ENCODE measurements at places on chromosomes 7 and 10. TPM values are rescaled to one million over a fixed set of nuclear protein-coding genes. Genes with fewer than 3 reads are reported as not detected.

NODAL gene
- total RNA-seq = not detected

ZNF22 gene
- total RNA-seq = 22.4 TPM

CDC14C gene
- total RNA-seq = not detected

SPDYE16 gene
- not detected for total RNA-seq

TMEM225B gene
- 1.5 TPM for total RNA-seq

HOXA2 gene
- total RNA-seq = 6.5 TPM

IDI2 gene
- not detected for total RNA-seq

ASZ1 gene
- not detected for total RNA-seq

OR6B1 gene
- not detected for total RNA-seq

KLF14 gene
- not detected for total RNA-seq

DKK1 gene
- 75.2 TPM for total RNA-seq

GDF2 gene
- not detected for total RNA-seq

NRAP gene
- total RNA-seq = not detected

CTBP2 gene
- total RNA-seq = 60.5 TPM

TMED4 gene
- total RNA-seq = 161 TPM

TM9SF3 gene
- total RNA-seq = 75.2 TPM

OPN4 gene
- 0.23 TPM for total RNA-seq

GRID1 gene
- total RNA-seq = not detected

TLX1 gene
- not detected for total RNA-seq

PKD2L1 gene
- total RNA-seq = not detected

CYP3A4 gene
- total RNA-seq = not detected

NXPH1 gene
- total RNA-seq = not detected

PRTFDC1 gene
- 12.3 TPM for total RNA-seq

NT5C2 gene
- 47.1 TPM for total RNA-seq

CPSF4 gene
- total RNA-seq = 81.5 TPM

FFAR4 gene
- 0.25 TPM for total RNA-seq

CRTAC1 gene
- not detected for total RNA-seq

BAIAP2L1 gene
- 89.4 TPM for total RNA-seq

HOXA7 gene
- total RNA-seq = not detected

TAF3 gene
- total RNA-seq = 7.7 TPM

COL17A1 gene
- 41.3 TPM for total RNA-seq

IPMK gene
- 6.9 TPM for total RNA-seq

AKR1E2 gene
- 2.0 TPM for total RNA-seq

TMEM243 gene
- total RNA-seq = 24.6 TPM

KMT2C gene
- 54.3 TPM for total RNA-seq

ADRB1 gene
- 0.48 TPM for total RNA-seq

SPDYE1 gene
- total RNA-seq = not detected

HOGA1 gene
- total RNA-seq = 3.4 TPM

TMEM236 gene
- 0.20 TPM for total RNA-seq

PAPOLB gene
- total RNA-seq = not detected

TMEM184A gene
- 21.4 TPM for total RNA-seq

GSDME gene
- 11.5 TPM for total RNA-seq

FAM25C gene
- not detected for total RNA-seq

PNLIPRP2 gene
- total RNA-seq = not detected

MEOX2 gene
- total RNA-seq = not detected

ZCCHC24 gene
- 6.0 TPM for total RNA-seq

ELFN1 gene
- 0.09 TPM for total RNA-seq

PIP gene
- not detected for total RNA-seq

COL28A1 gene
- 0.83 TPM for total RNA-seq

MOGAT3 gene
- total RNA-seq = not detected

ESYT2 gene
- 162 TPM for total RNA-seq

Data from PC-9 (cell line).